Stimulated activated CD8-positive, alpha-beta memory T cell treated with anti-CD3 and anti-CD28 coated beads, Interleukin-15, amount 100 ng/mL, for 48 hours (primary cell): ENCODE measurements at places on chromosomes 13 and 19.
A peak's percentile ranks its signal among the peaks of the same experiment; 100 is the strongest.

- no peak for DNase-seq
These were observed 14.1 kb upstream of the SPACA7 start for GRCh38 chr13:112362021-112362420.

DNA sequence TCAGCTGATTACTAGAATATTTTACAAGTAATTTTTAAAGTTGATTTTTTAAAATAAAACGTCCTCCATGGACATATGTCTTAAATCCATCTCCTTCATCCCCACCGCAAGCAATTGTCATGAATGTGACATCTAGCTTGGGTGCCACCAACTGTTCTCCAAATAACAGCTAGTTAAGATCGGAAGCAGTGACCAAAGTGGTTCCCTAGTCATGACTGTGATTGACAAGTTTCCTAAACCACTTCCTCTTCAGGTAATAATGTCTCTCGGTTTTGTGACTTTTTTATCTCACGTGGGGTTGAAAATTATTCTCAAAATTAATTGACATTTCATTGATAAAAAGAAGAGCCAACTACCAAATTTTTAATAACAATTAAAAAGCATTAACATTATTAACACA lies 135.3 kb upstream of the MIR17HG start:
- no peak for DNase-seq

- no peak for DNase-seq
These were observed 92.7 kb downstream of the ZNF737 start for GRCh38 chr19:20472854-20473253.

GRCh38 chr19:52993342-52994178 lies 20.2 kb upstream of the ERVV-1 start:
- DNase-seq = peak; percentile 38

GRCh38 chr19:13881692-13882418 lies 4.9 kb downstream of the NANOS3 start:
- DNase-seq = no peak

DNA sequence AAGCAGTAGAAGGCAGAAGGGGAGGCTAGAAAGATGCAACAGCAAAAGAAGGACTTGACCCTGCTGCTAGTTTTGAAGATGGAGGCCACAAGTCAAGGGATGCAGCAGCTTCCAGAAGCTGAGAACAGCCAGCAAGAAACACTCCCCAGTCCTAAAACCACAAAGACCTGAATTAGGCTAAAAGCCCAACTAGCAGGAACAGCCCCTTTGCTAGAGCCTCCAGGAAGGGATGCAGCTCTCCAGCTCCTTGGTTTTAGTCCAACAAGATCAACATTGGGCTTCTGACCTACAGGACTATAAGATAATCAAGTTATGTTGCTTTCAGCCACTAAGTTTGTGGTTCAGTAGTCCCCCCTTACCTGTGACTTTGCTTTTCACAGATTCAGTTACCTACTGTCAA lies 10.5 kb upstream of the LATS2 start:
- DNase-seq = no peak

DNA sequence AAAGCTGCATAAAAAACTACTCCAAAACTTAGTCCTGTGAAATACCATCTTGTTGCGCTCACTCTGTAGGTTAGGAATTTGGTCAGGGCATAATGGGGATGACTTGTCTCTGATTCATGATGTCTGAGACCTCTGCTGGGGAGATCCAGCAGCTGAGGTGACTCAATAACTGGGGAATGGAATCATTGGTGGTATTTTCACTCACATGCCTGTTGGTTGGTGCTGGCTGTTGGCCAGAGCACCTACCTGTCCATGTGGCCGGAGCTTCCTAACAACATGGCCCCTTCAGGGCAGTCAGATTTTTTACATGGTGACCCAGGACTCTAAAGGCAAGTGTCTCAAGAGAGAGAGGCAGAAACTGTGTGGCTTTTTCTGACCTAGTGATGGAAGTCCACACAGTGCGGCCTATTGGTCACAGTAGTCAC lies 7.4 kb upstream of the ESD start:
- DNase-seq = no peak
